ENCODE measurements at places on chromosomes 12 and 14.

DNA sequence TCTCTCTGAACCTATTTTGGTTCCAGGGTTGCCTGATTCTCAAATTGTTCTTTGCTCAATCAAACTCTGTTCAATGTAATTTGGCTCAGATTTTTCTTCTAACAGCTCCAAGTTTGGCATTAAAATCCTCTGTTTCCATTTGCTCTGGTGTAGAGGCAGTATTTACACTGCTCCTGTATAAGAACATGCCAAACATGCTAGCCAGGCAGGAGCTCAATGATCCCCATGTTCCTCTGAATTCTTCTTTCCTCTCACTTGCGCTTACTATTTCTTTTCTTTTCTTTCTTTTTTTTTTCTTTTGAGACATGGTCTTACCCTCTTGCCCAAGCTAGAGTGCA is 17.2 kb downstream of the SDR9C7 start:
- no peak for DNase-seq

GRCh38 chr14:22282949-22283348 is 306.1 kb downstream of the DAD1 start:
- DNase-seq = no peak

DNA sequence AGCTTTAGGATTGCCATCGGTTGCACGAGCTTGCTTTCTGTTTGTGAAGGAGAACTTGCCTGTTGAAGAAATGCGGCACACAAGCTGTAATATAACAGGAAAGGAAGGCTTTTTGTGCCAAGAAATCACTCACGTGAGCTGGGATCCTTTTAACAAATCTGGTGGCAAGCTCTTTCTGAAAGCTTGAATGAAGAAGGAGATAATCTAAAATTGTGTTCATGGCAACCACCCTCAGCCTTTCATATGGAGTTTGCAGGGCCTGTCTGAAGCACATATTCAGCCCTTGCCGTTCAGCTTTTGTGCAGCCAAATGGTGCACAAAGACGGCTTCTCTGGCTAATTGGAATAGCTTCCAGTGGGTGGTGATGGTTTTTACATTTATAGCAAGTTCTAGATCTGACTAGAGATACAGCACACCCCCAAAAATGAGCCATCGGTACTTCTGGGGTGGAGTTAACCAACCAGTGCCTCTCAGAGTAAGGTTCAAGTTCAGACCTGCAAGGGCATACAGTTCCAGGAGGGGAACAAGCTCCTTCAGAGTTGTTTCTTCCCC is 107.4 kb downstream of the AEBP2 start:
- no peak for DNase-seq

- no peak for DNase-seq
These were observed 9.6 kb upstream of the AACS start for GRCh38 chr12:125055591-125055990.

GRCh38 chr14:45940318-45940717 is 687.3 kb upstream of the MIS18BP1 start:
- DNase-seq = no peak

DNA sequence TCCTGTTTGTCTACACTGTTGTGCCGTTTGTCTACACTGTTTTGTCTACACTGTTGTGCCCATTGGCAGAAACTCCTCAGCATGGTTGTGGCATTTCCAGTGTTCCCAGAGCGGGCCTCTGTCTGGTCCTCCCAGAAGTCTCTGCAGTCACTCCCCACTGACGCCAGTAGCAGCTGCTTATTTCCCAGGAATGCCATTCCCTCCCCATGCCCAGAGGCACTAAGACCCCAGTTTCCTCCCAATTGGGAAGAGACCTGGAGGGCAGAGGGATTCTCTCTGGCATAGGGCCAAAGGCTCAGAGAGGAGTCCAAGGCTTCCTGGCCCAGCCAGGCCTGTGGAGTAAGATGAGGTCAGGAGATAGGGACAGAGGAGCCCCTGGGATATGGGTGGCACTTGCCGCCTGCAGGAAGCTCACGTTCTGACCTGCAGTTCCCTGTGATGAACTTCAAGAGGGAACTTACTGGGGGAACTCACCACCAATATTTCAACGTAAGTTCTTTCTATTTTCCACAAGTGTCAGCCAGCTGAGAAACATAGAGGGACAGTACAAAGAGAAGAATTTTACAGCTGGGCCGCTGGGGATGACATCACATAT is 69.1 kb downstream of the TNFAIP2 start:
- no peak for DNase-seq

DNA sequence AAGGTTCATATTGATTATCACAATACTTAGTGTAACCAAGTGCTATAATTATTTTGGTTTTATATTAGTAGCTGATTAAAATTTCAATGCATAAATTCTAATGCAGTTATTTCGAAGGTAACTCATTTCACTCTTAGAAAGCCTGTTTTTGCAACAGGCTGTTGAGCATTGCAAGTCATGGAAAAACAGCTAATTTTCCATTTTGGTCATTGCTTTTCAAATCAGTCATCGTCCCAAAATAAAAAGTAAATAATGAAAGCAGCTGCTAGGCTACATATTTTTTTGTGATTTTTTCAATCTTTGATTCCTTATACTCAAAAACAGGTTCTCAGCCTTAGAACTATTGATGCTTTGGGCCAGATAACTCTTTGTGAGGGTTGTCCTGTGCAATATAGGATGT is 22.9 kb downstream of the VEZT start:
- DNase-seq = no peak

DNA sequence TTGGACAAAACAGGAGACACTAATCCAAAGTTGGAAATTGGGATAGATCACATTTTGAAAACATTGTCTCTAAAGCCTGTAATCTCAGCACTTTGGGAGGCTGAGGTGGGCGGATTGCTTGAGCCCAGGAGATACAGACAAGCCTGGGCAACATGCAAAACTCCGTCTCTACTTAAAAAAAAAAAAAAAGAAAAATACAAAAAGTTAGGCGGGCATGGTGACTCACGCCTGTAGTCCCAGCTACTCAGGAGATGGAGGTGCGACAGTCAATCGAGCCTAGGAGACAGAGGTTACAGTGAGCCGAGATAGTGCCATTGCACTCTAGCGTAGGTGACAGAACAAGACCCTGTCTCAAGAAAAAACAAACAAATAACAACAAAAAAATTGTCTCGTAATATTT is 152.1 kb downstream of the MGAT4C start:
- DNase-seq = no peak

DNA sequence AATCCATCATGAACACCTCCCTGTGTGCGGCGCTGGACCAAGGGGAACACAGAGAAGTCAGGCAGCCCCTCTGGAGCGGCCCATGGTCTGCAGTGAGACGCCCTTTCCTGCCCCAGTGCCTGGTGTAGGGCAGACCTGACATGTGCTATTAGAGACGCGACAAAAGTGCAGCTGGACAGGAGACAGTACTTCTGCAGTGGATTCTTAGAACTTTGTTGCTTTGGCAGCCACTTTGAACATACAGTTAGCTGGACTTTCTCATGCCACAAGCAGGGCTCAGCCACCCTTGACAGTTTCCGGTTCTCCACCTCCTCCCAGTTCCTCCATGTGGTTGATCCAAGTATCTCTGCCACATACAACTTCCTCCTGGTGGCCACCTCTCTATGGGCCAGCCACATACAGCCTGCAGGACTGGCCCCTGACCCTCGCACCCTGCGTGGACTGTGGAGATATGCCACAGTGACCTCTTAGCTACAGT is 45.9 kb downstream of the LGMN start:
- DNase-seq = no peak

GRCh38 chr12:81809829-81810595 is 50.9 kb upstream of the PPFIA2 start:
- no peak for DNase-seq

DNA sequence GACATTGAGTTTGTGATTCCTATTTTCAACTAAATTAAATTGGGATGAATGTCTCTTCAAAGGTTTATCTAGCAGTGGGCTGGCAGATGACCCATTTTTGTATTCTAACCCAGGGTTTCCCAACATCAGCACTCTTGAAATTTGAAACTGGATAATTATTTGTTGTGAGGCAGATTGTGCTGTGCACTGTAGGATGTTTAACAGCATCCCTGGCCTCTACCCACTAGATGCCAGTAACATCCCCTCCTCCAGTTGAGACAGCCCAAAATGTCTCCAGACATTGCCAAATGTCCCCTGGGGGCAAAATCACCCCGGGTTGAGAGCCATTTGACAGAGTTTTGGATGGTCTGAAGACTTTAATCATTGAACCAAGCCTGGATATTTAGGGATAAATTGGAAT is 11.1 kb downstream of the DAAM1 start:
- no peak for DNase-seq

GRCh38 chr14:24952851-24953666 is 96.9 kb downstream of the STXBP6 start:
- no peak for DNase-seq
